ENCODE measurements at places on chromosomes 13 and 19.

GRCh38 chr19:17854061-17854460 lies 5.6 kb upstream of the RPL18A start:
- DNase-seq: no peak

GRCh38 chr19:49301866-49302252 lies 23.1 kb downstream of the SLC6A16 start:
- DNase-seq: no peak

GRCh38 chr13:77325371-77325980 lies 1.4 kb downstream of the MYCBP2 start:
- DNase-seq: peak; percentile 9

DNA sequence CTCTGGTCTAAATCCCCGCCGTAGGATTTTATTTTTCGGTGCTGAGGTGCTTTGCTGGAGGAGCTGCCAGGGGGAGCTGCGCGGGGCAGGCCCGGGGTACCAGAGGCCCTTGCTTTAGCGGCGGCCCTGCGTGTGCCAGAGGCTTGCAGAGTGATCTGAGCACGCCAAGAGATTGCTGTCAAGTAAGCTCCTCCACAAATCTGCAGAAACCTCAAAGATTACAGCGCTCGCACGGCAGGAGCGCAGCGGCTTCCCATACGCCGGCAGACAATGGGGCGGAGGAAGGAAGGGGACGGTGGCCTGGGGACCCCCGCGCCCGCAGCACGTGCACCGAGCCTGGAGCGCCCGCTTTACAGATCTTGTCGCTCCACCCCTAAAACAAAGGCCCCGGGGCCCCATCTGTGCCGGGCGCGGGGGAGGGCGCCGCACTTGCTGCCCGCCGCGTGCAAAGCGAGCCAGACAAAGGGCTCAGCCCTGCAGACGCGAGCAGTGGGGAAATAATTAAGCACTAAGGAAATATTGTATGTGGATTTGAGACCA lies 9.1 kb upstream of the C19orf12 start:
- no peak for DNase-seq

- no peak for DNase-seq
Measured at GRCh38 chr13:75587679-75588078, 38.1 kb downstream of the UCHL3 start.

GRCh38 chr19:50873056-50873455 lies at the start of gene KLK2:
TSS of gene KLK2 (plus strand) at chr19:50873439. CDS start at chr19:50873474, 35 bp downstream.
- DNase-seq: no peak

- no peak for DNase-seq
Measured at GRCh38 chr13:50940509-50940908, 30.9 kb downstream of the RNASEH2B start.

DNA sequence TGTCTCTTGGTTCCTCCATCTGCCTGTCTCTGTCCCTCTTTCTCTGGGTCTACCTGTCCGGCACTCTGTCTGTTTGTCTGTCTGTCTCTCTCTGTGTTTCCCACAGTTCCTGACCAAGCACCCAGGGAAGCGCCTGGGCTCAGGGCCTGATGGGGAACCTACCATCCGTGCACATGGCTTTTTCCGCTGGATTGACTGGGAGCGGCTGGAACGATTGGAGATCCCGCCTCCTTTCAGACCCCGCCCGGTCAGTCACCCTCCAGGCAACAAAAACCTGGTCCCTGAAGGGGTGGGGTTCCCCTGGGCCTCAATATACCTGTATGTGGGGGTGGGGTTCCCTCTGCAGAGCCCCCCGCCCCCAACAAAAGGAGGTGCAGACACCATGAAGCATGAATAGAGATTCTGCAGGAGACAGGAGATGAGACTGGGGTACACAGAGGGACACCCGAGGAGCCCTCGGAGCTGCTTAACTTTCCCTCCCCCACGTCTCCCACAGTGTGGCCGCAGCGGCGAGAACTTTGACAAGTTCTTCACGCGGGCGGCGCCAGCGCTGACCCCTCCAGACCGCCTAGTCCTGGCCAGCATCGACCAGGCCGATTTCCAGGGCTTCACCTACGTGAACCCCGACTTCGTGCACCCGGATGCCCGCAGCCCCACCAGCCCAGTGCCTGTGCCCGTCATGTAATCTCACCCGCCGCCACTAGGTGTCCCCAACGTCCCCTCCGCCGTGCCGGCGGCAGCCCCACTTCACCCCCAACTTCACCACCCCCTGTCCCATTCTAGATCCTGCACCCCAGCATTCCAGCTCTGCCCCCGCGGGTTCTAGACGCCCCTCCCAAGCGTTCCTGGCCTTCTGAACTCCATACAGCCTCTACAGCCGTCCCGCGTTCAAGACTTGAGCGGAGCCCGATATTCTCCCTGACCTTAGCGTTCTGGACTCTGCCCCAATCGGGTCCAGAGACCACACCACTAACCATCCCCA lies 2.6 kb upstream of the CACNG7 start:
- peak; percentile 20 for DNase-seq

DNA sequence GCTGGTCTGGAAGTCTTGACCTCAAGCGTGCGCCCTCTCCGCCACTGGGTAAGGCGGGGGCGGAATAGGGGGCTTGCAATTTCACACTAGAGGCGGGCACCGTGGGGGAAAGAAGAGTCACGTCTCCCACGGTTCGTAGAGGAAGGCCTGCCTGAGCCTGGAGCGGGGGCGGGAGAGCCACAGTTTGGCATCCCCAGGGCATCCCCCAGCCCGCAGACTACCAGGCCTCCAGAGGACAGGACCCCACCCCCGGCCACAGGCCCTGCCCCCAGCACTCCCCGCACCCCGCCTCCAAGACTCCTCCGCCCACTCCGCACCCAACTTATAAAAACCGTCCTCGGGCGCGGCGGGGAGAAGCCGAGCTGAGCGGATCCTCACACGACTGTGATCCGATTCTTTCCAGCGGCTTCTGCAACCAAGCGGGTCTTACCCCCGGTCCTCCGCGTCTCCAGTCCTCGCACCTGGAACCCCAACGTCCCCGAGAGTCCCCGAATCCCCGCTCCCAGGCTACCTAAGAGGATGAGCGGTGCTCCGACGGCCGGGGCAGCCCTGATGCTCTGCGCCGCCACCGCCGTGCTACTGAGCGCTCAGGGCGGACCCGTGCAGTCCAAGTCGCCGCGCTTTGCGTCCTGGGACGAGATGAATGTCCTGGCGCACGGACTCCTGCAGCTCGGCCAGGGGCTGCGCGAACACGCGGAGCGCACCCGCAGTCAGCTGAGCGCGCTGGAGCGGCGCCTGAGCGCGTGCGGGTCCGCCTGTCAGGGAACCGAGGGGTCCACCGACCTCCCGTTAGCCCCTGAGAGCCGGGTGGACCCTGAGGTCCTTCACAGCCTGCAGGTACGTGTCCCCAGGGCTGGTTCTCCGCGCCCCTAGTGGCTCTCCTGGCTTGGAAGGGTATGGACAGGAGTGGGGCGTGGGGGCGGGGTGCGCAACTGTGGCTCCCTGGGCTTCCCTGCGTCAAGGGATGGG lies at the start of gene ANGPTL4:
Gene ANGPTL4, plus strand, starts transcription at position 353 of the 969 bp plus-strand sequence. Its CDS starts 167 bp downstream, at position 520.
- peak; percentile 68 for DNase-seq

DNA sequence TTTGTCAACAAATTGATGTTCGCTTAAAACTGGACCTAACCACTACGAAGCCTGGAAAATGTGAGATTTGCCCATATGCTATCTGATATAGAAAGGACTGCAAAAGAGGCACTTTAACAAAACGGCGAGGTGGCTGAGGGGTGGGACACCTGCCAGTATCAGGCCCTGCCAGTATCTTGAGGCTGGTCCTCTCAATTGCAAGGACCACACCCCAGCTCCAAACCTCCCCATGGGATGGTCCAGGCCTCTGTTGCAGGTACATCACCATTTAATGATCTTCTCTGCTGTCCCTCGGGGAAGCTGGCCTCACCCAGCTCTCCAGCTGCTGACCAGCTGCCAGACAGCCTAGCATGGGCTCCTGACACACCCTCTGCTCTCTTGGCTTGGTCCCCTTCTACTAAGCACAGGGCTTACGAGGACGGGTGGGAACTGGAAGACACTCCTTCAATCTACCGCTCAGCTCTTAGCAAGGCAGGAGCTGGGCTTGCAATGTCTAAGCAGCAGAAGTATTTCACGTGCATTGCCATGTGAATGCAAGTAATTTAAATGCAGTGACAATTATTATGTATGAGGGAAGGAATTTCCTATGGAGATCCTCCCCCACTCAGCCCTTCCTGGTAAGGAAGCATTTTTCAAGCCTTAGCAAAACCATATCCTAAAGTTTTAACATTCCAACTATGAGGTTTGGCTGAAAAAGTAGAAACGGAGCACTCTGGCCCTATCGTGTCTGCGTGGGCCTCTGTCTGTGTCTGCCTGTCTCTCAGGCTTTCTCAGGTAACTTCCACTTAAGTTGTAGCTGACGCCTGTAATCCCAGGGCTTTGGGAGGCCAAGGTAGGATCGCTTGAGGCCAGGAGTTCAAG lies 63.9 kb downstream of the LATS2 start:
- peak; percentile 36 for DNase-seq

DNA sequence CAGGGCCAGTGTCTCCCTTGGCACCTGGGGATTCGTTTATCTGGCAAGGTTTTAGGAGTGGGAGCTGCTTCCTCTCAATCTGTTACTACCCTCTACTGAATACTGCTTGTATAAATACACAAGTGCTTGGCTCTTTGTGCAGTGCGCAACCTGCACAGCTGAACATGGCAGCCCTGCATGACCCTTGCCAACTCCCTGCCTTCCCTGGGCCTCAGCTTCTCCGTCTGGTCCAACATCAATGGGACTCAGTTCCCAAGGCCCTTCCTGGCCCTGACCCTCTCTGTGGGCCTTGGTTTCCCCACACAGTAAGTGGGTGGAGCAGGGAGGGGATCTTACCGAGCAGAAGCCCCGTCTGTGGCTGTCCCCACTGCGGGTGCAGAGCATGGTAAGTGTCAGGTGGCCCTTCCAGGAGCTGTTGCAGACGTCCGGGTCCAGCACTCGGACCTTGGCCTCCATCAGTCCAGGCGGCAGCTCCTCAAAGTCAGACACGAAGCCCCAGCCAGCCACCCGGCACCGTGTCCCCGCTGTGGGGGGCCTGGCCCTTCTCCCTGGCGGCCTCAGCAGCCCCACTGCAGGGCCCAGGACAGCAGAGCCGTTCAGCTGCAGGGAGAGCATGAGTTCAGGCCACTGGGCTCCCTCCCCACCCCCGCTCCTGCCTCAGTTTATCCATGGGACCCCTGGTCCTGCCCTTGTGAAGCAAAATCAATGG lies 8.5 kb downstream of the PRSS57 start:
- no peak for DNase-seq

DNA sequence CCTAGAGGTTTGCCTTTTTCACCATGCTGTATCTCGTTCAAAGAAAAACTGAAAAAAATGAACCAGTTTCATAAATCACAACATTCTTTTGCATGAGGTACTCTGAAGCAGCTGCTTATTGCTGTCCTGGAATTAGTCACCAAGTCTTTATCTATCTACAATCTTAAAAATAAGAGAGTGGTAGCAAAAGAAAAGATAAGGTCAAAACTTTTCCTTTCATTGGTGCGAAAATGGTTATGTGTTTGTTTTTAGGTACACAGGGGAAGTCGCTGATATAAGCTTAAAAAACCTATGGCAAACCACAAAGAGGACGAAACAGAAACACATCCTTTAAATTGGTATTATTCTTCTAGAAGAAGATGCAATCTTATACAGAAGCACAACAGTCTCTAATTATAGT lies 20.7 kb downstream of the OBI1 start:
- no peak for DNase-seq

DNA sequence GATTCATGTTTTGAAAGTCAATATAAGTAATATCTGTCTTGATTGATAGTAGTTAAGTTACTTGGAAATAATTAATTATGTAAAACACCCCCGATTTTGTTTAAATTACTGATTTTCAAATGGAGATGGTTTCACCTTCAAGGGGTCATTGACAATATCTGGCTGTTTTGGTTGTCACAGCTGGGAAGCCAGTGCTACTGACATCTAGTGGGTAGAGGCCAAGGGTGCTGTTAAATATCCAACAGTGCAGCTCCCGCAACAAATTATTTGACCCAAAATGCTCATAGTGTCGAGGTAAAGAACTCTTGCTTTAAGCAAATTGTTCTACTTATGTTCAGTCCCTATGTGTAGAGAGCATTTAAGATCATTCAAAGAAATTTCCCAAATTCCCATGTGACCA lies 50.6 kb upstream of the PCDH20 start:
- no peak for DNase-seq

GRCh38 chr13:114200399-114200911 lies 21.4 kb downstream of the CFAP97D2 start:
- no peak for DNase-seq

DNA sequence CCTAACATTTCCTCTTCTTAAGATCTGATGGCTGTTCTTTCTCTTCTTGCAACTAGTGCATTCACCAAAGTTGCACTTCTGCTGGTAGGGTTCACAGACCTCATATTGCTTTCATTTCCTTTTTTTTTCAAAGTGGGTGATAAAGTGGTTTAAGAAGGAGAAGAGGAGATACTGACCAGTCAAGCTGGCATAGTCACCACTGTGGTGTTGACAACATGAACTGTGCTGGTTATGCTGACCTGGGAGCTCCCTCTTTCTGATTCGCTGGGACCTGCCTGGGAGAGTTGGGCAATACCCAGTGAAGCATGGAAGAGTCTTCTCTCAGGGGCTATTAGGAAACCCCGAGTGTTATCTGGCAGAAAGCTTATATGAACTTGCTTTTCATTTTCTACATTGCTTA lies 222.9 kb downstream of the SLITRK5 start:
- no peak for DNase-seq

- DNase-seq: no peak
Measured at GRCh38 chr13:47480121-47480520, 521.0 kb downstream of the SUCLA2 start.

Data from hematopoietic multipotent progenitor cell treated with erythropoietin and hydrocortisone succinate and interleukin-3 and kit ligand, for 8 days (in vitro differentiated cells).